ENCODE measurements at places on chromosomes 6 and 20.

DNA sequence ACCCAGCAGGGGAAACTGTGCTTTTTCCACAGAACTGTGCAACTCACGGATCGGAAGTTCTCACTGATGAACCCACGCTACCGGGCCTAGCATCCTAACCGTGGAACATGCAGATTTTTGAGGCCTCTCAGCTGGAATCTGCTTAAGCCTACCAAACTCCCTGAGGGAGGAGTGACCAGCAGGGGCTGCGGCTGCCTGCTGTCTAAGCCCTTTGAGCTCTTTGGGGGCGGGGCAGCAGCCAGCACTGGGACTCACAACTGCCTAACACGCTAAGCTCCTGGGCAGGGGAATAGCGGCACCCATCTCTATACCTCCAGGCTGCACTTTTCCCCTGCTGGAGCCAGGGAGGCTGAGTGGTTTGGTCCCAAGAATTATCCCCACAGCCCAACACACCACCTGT, 20.4 kb upstream of the METTL24 start:
- DNase-seq = no peak

- DNase-seq = no peak
Measured at GRCh38 chr20:48146308-48146707, 361.0 kb upstream of the SULF2 start.

DNA sequence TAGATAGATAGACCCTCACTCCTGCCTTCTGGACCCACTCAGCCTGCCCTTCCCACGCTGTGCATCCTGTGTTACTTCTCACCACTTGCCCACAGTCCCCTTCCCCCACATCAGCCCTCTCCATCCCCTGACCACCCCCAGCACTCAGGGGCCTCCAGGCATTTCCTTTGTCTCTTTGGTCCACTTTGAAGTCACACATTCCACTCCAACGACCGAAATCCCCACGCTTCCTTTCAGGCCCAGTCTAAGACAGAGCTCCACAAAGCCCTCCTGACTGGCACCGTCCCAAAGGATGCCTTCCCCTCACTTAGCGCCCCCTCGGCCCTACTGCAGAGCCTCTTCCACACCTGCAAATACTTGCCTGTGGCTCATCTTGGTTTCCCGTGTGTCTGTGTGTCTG, 83.8 kb downstream of the FOXF2 start:
- DNase-seq = no peak

GRCh38 chr6:25010176-25010575, 74.4 kb upstream of the RIPOR2 start:
- DNase-seq = no peak

- no peak for DNase-seq
Measured at GRCh38 chr6:6966569-6966968, 141.2 kb upstream of the RREB1 start.

DNA sequence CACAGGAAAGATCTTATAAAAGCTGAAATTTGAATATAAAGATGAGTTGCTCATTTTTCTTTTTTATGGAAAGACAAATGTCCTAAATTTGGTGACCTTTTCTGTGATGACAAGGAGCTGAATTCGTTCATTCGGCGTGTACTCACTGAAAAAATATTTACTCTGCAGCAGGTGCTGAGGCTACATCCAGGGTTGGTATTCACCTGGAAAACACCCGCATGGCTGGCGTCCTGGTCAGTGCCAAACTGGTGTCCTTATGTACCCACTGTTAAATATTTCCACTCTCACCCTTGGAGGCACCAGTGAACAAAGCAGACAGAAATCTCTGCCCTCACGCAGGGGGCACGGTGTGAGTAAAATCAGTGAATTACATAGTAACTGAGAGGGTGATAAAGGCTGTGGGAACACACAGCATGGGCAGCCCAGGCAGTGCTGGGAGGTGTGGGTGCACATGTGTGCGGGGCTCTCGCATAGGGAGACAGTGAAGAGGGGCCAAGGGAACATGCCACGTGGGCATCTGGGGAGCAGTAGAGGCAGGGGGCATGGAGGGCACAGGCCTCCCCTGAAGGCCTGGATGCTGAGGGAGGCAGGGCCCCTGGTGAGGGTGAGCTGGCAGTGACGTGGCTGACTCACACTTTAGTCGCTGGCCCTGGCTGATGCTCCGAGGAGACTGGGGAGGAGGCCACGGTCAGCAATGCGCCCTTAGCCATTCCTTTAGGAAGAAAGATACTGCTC, 89.7 kb downstream of the INSM1 start:
- no peak for DNase-seq

DNA sequence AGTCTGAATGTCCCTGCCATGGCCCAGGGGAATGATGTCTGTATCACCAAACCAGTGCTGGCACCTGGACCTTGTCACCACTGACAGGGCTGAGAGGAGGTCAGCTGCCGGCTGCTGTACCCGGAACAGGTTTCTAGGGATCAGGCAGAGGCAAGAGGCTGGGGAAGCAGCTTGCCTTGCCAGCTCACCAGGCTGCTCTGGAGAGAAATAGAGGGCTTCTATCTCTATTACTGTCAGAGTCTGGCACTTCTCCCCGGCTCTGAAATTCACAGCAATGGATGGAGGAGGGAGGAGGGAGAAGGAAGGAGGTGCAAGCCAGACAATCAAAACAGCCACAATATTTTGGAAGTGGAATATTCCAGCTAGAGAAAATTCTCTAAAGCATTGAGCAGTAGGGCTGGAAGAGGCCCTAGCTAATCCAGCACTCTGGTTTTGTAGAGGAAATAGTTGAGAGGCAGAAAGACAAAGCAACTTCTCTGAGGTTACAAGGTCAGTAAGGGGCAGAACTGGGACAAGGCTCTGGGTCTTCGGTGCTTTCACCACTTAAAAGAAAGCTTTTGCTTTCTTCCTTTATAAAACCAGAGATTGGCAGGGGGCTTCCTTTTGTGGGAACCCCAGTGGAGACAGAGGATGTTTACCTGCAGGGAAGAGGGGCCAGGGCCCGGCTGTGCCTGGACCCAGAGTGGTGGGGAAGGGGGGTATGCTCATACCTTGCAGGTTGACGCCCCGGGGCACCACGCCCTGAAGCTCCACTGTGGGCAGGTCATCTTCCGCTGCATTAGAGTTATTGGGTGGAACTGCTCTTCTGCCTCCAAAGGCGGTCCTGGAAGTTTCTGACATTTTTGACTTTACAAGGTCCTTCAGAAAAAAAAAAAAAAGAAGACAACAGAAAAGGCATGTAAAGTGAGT, 2.4 kb downstream of the F13A1 start:
- no peak for DNase-seq

GRCh38 chr6:167090171-167090570, 32.7 kb upstream of the CCR6 start:
- DNase-seq = no peak

- DNase-seq = no peak
Measured at GRCh38 chr6:12750416-12750815, 33.8 kb downstream of the PHACTR1 start.

- DNase-seq = no peak
Measured at GRCh38 chr6:6633898-6634734, 45.6 kb downstream of the LY86 start.

DNA sequence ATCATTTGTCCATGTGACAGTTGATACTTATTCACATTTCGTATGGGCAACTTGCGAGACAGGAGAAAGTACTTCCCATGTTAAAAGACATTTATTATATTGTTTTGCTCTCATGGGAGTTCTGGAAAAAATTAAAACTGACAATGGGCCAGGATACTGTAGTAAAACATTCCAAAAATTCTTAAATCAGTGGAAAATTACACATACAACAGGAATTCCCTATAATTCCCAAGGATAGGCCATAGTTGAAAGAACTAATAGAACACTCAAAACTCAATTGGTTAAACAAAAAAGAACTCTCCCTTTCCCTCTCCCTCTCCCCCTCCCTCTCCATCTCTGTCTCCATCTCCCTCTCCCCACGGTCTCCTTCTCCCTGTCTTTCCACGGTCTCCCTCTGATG, 19.4 kb upstream of the EIF2S2 start:
- no peak for DNase-seq

GRCh38 chr6:39493174-39493573, 170.7 kb upstream of the KCNK16 start:
- DNase-seq = no peak

DNA sequence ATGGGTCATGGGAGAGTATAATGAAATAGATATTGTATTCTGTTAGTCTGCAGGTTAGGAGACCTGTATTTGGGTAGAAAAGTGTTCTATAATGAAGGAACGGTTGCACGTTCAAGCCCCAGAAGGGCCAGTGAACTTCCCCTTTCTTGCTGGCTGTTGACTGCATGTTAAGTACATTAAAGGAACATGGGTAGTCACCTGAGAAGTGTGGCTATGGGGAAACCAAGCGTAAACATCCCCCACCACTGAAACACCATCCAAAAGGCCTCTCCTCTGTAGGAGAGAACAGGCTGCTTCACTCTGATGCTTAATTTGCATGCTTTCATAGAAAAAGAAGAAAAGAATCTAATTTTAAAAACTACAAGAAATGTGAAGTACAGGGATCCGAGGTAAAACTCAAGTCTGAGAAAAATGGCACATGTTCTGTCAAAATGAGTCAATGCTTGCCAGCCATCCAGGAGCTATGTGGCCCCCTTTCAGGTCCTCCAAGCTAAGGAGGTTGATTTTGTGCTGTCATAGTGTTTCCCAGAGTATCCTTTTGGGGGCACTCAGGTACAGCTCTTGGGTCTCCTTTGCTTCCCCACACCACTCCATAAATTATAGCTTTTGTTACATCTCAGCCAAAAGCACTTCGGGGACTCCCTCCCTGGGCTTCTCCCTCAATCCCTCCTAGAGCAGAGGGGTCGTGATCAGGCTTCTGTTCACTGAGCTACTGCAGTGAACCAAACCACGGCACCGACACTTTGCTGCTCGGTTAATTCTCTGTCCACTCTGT, 283.7 kb upstream of the AGPAT4 start:
- no peak for DNase-seq

DNA sequence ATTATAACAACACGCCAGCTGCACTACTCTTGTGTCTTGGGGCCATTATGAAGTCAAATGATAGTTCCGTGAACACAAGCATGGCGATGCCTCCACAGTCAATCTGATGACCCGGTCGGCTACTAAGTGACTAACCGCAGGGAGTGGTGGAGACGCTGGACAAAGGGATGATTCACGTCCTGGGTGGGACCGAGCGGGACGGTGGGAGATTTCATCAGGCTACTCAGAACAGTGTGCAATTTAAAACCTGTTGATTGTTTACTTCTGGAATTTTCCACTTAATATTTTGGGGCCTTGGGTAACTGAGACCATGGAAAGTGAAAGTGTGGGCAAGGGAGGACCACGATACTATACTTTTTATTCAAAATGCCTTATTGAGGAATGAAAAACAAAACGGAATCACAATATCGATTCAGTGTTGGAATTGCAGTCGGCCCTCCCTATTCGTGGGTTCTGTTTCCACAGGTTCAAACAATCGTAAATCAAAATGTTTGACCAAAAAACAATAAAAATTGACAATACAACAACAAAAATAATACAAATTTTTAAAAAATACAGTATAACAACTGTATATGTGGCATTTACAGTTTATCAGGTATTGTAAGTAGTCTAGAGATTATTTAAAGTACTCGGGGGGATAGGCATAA, 66.5 kb downstream of the MYLK4 start:
- no peak for DNase-seq

GRCh38 chr6:41798901-41799558, 11.5 kb downstream of the TOMM6 start:
- DNase-seq = no peak

GRCh38 chr6:20559924-20560551, 25.8 kb downstream of the CDKAL1 start:
- no peak for DNase-seq
